ENCODE measurements at places on chromosomes 16 and 17. TPM values are rescaled to one million over a fixed set of nuclear protein-coding genes. Genes with fewer than 3 reads are reported as not detected.
A peak's percentile ranks its signal among the peaks of the same experiment; 100 is the strongest.

DNA sequence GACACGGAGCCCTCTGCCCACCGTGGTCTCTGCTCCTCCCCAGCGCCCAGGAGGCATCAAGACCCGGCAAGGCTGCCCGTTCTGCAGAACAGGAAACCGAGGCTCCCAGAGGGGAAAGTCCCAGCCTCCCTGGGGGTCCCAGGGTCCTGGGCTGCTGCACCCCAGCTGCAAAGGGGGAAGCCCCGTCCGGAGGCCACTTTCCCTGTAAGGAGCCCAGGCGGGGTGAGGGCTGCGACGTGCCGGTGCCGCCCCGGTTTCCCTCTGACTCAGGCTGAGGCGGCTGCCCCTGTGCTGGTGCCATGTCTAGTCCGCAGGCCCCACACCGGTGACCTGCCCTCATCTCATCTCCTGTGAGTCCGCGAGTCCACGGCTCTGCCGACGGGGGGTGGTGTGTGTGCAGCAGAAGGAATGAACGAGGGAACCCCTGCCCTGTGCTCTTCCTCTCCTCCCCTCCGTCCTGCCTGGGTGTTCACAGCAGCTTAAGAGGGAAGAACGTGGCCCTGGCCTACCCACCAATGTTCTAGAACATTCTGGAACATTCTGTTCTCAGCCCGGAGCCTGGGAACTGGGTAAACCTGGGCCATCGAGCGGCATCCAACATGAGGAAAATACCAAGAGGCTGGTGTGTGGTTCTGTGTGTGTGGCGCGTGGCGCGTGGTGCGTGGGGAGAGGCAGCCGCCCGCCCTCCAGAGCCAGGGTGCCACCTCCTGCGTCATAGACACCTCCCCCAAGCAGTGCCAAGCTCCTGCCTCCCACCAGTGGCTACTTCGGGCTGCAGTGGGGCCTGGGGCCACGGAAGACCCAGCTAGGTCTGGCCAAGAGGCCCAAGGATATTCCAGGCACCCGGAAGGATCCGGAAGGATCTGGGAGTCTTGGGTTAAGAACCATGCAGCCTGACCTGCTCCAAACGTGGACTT lies 7.0 kb upstream of the CBFA2T3 start:
- DNase-seq = no peak
- no peaks in the 10 kb centered on the region for H3K36me3 ChIP-seq
- no peak overlapping the region for H3K27ac ChIP-seq
- H3K4me1 ChIP-seq = no peaks in the 10 kb centered on the region
- no peaks in the 10 kb centered on the region for H3K27me3 ChIP-seq

- no peak for DNase-seq
- H3K36me3 ChIP-seq = peaks cover 63% of the 10 kb centered on the region
- H3K4me1 ChIP-seq = peaks cover 17% of the 10 kb centered on the region
- H3K27ac ChIP-seq = no peak overlapping the region
Measured at GRCh38 chr17:2703606-2704005, 8.0 kb downstream of the CLUH start.

- H3K4me1 ChIP-seq = no peaks in the 10 kb centered on the region
- H3K4me3 ChIP-seq = no peak overlapping the region
- H3K27me3 ChIP-seq = peaks cover 3% of the 10 kb centered on the region
- DNase-seq = no peak
- no peak overlapping the region for H3K27ac ChIP-seq
- no peaks in the 10 kb centered on the region for H3K36me3 ChIP-seq
Measured at GRCh38 chr17:58320163-58320558, 8.4 kb downstream of the TSPOAP1 start.

DNA sequence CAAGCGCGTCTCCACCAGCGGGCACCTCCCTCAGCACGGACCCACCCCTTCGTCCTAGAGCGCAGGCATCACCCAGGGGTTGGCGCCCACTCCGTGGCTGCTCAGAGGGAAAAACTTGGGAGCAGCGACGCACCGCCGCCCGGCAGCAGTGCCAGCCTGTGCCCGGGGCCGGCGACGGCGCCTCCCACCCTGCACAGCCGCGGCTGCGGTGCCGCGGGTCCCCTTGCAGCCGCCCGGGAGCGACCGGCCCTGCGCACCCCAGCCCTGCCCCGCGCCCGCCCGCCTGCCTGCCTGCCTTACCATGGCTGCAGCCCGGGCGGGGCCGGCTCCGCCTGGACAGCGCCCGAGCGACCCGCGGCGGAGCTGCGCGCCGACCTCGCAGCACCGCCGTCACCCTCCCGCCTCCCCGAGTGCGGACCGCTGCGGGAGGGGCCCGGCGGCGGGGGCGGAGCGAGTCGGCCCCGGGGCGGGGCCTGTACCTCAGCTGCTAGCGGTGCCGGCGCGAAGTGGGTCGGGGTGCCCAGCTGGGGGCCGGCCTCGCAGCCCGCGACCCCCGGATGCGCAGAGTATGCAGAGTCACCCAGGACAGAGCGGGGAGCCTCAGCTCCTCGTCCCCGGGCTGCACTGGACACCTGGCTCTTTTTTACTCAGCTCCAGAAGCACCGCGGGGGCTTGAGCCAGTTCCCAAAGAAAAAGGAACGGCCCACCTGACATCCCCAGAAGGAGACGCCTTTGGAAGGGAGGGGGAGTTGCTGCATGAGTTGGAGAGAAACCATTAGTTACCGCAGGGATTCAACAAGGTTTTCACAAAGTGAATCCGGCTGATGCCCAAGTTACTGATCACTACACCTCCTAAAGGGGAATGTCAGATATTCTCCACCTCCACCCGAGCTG lies 17.5 kb upstream of the MTMR4 start:
- DNase-seq = no peak
- H3K36me3 ChIP-seq = no peaks in the 10 kb centered on the region
- peaks cover 4% of the 10 kb centered on the region for H3K27me3 ChIP-seq
- peaks cover 56% of the 10 kb centered on the region for H3K4me1 ChIP-seq

- H3K36me3 ChIP-seq = no peaks in the 10 kb centered on the region
- DNase-seq = no peak
- no peaks in the 10 kb centered on the region for H3K27me3 ChIP-seq
- H3K4me3 ChIP-seq = no peak overlapping the region
Measured at GRCh38 chr16:82864332-82865040, 237.7 kb downstream of the CDH13 start.

GRCh38 chr17:3838206-3838605 lies 7.8 kb downstream of the NCBP3 start:
- peaks cover 17% of the 10 kb centered on the region for H3K36me3 ChIP-seq
- no peak overlapping the region for H3K4me3 ChIP-seq
- no peaks in the 10 kb centered on the region for H3K27me3 ChIP-seq

DNA sequence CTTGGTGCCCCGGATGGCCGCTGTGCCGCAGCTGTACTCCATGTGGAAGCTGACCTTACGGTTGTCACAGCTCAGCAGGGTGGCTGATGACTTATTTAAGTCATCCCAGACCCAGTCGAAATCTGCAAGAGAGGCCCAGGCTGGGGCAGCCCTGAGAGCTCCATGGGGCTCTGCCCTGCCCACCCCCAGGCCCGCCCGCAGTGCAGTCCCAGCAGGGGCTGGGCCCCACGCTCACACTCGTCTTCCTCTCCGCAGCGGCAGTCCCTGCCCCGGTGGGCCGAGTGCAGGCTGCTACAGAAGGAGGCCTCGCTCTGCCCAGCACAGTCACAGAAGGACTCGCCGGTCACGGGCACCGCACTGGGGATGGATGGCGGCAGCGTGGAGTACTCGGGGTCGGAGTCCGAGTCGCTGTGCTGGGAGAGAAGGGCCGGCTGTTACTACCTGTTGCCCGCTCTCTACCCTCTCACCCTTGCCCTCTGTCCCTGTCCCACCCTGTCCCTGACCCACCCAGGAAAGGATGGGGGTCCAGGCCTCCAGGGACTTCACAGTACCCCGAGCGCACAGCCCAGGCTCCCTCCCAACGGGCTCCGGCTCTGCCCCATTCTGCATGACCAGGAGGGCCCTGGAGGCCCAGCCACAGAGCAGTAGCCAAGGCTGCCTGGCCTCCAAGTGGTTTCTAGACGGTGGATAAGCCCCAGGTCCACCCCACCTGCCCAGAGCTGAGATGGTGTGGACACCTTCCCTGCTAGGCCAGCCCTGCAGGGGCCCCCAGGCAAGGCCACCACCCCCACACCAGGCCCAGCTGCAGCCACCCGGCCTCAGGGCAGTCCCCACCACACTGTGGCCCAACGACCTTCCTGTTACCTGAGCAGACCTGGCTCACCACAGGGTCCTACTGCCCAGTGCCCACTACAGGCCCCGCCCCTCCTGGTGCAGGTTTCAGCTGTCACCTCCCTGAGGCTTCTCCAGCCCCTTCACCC lies 3.9 kb downstream of the SPSB3 start:
- no peak overlapping the region for H3K4me3 ChIP-seq
- H3K27me3 ChIP-seq = no peaks in the 10 kb centered on the region
- no peak for DNase-seq
- H3K36me3 ChIP-seq = peaks cover 64% of the 10 kb centered on the region
- H3K4me1 ChIP-seq = peaks cover 25% of the 10 kb centered on the region

GRCh38 chr17:76716839-76717215 lies 6.1 kb upstream of the MXRA7 start:
- DNase-seq = no peak
- H3K27me3 ChIP-seq = no peaks in the 10 kb centered on the region
- peak overlapping the region; percentile 61 for H3K27ac ChIP-seq
- no peak overlapping the region for H3K4me3 ChIP-seq

The GFAP gene
- 9.0 TPM for total RNA-seq

- no peak overlapping the region for H3K4me3 ChIP-seq
- no peaks in the 10 kb centered on the region for H3K4me1 ChIP-seq
- DNase-seq = no peak
- no peaks in the 10 kb centered on the region for H3K36me3 ChIP-seq
- no peaks in the 10 kb centered on the region for H3K27me3 ChIP-seq
Measured at GRCh38 chr16:46817961-46818360, 13.0 kb downstream of the C16orf87 start.

GRCh38 chr16:72908362-72909167 lies 139.4 kb downstream of the ZFHX3 start:
- no peak overlapping the region for H3K27ac ChIP-seq
- no peaks in the 10 kb centered on the region for H3K36me3 ChIP-seq
- DNase-seq = no peak
- no peaks in the 10 kb centered on the region for H3K27me3 ChIP-seq

The OR3A3 gene
- total RNA-seq = not detected

GRCh38 chr17:42386777-42387657 lies 1.2 kb downstream of the STAT3 start:
- H3K4me1 ChIP-seq = peaks cover 76% of the 10 kb centered on the region
- no peaks in the 10 kb centered on the region for H3K27me3 ChIP-seq
- H3K27ac ChIP-seq = peak overlapping the region; percentile 99

- no peak overlapping the region for H3K4me3 ChIP-seq
- H3K36me3 ChIP-seq = no peaks in the 10 kb centered on the region
- DNase-seq = no peak
- H3K27ac ChIP-seq = no peak overlapping the region
- H3K4me1 ChIP-seq = peaks cover 8% of the 10 kb centered on the region
Measured at GRCh38 chr17:55743103-55743679, 7.7 kb upstream of the PCTP start.

DNA sequence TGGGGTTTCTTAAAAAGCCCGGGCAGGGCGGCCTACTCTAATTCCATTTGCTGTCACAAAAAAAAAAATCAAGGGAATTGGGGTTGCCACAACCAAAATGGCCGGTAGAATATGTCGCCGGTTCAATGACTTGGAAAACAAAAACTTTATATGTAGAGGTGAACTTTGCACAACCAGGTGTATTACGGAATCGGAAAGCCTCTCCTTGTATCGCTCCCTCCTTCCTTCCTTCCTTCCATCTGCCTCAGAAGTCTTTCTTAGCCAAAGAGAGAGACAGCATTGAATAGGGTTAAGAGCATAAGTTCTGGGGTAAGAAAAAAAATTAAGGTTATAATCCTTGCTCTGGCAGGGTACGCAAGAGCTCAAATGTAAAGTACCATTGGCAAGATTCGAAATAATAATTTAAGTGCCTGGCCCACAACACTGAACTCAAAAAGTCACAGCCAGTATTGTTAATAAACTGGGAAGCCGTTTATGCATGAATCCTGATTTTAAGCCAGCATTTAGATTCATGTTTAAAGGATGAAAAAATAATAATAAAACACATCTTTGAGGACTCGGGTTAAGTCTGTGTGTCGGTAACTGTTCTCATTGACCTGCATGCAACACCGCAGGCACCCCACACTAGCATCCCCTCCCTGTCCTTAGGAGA lies 522 bp upstream of the GLG1 start:
- H3K36me3 ChIP-seq = no peaks in the 10 kb centered on the region
- no peak for DNase-seq
- peaks cover 26% of the 10 kb centered on the region for H3K4me1 ChIP-seq

- no peaks in the 10 kb centered on the region for H3K27me3 ChIP-seq
- H3K36me3 ChIP-seq = no peaks in the 10 kb centered on the region
- peak; percentile 77 for DNase-seq
- peak overlapping the region; percentile 82 for H3K4me3 ChIP-seq
Measured at GRCh38 chr17:32141258-32141657, 1.0 kb upstream of the RHOT1 start.

- no peak for DNase-seq
- H3K4me3 ChIP-seq = no peak overlapping the region
Measured at GRCh38 chr16:54932021-54932660, 1.5 kb downstream of the IRX5 start.

GRCh38 chr16:30846649-30847402 lies 47.1 kb downstream of the BCL7C start:
- H3K4me3 ChIP-seq = no peak overlapping the region
- no peaks in the 10 kb centered on the region for H3K27me3 ChIP-seq
- no peaks in the 10 kb centered on the region for H3K36me3 ChIP-seq
- no peak for DNase-seq
- H3K4me1 ChIP-seq = peaks cover 9% of the 10 kb centered on the region

The EXOC3L1 gene
- total RNA-seq = 2.1 TPM

The CSF3 gene
- total RNA-seq = 2.1 TPM

GRCh38 chr16:268141-269053 lies 7.3 kb downstream of the RGS11 start:
- no peak overlapping the region for H3K4me3 ChIP-seq
- DNase-seq = no peak
- H3K4me1 ChIP-seq = no peaks in the 10 kb centered on the region
- peaks cover 34% of the 10 kb centered on the region for H3K36me3 ChIP-seq
- no peak overlapping the region for H3K27ac ChIP-seq

The EFNB3 gene
- 0.20 TPM for total RNA-seq

GRCh38 chr17:44628243-44629188 lies 27.8 kb upstream of the MEIOC start:
- H3K27ac ChIP-seq = peak overlapping the region; percentile 4
- H3K36me3 ChIP-seq = no peaks in the 10 kb centered on the region
- peak overlapping the region; percentile 27 for H3K4me3 ChIP-seq
- peak; percentile 28 for DNase-seq
- H3K4me1 ChIP-seq = no peaks in the 10 kb centered on the region

- peaks cover 15% of the 10 kb centered on the region for H3K4me1 ChIP-seq
- no peak overlapping the region for H3K4me3 ChIP-seq
- no peak overlapping the region for H3K27ac ChIP-seq
- H3K36me3 ChIP-seq = no peaks in the 10 kb centered on the region
Measured at GRCh38 chr17:66441101-66441661, 138.8 kb downstream of the PRKCA start.

The ATP5PD gene
- total RNA-seq = 204 TPM
